ENCODE measurements at places on chromosomes 7 and 10.

DNA sequence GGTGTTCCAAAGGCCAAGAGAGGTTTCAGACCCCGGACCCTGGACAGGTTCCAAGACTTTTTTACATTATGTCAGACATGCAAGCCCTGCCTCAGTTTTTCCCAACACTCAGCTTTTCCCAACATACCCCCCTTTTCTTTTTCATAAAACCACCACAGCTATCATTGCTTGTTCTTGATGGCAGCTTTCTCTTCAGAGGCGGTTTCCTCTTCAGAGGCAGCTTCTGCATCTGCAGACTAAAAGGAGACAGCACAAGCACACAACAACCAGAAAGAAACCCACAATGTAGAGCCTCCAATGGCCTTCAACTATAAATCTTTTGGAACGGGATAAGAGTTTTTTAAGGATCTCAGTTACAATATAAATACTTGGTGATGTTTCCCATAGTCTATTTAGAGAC is 19.3 kb downstream of the GIMAP6 start:
- DNase-seq = no peak

GRCh38 chr7:40682696-40683095 is 547.9 kb downstream of the SUGCT start:
- no peak for DNase-seq

DNA sequence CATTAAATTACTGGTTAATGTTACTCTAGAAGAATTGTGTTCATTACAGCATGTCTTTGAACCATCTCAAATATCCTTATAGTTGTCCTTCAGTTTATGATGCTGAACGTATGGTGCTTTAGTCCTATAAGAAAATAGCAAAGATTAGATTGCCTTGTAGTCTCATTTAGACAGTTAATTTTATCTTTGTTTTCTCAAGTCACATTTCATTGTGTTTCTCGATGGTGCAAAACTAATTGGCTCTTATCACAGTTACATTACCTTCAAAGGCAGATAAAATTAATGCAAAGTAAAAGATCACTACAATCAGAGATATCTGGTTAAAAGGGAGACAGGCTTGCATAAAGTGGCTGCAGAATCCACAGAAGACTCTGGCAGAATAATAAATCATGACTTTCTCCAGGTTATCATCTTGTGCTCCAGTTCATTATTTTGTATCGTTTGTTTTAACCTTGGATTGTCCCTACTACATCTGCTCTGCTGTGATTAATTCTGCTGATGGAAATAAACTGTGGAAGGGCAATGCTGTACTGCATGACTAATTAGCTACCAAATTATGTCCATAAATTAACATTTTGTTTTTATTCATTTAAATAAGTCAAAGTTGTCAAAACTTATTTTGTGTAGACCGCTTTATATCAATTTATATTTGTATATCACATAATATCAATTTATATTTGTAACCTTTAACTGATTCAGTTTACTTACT is 24.2 kb downstream of the PRPS1L1 start:
- no peak for DNase-seq

- no peak for DNase-seq
These were observed 17.8 kb downstream of the SCART1 start for GRCh38 chr10:133471300-133472109.

GRCh38 chr7:138072726-138073125 is 3.5 kb upstream of the AKR1D1 start:
- no peak for DNase-seq

- DNase-seq = no peak
These were observed 962.8 kb upstream of the POT1 start for GRCh38 chr7:125892434-125892833.
